ENCODE measurements at places on chromosomes 2 and 18.

- no peak for DNase-seq
- no peak overlapping the region for H3K27ac ChIP-seq
- H3K27me3 ChIP-seq: no peaks in the 10 kb centered on the region
- H3K36me3 ChIP-seq: no peaks in the 10 kb centered on the region
These were observed 167.8 kb downstream of the BCL11A start for GRCh38 chr2:60385648-60386047.

DNA sequence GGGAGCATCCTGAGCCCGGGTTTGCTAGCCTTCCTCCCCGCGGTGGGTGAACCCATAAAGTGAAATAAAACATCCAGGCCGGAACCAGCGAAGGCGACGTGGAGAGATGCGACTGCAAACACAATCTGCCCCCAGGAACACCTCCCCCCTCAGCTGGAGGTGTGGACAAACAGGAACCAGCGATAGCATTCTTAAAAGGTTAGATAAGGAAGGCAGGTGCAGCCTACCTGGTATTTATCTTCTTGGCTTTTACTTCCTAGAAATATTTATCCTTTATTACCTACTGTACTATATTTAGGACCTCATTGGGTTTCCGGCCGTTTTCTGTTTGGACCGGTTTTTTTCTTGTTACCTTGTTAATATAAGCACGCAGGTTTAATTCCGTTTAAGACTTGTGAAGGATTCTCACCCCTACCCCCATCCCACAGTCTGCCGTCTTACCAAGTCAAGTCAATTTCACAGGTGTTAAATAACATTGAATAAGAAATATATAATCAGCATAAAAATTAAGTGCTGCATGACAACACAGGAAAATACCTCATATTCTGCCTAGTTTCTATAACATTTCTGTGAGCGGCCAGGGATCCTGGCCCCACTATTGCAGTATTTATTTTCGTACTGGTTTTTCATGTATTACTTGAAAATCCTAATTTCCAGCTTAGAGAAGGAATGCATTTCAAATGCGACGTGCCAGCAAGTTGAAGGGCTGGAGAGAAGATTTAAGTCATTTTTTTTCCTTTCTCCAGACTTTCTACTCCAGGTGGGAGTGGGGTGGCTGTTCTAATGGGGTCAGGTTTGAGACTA is 224.0 kb upstream of the ID2 start:
- H3K27ac ChIP-seq: peak overlapping the region; percentile 71
- no peaks in the 10 kb centered on the region for H3K36me3 ChIP-seq
- no peak for DNase-seq
- peaks cover 29% of the 10 kb centered on the region for H3K4me1 ChIP-seq
- H3K27me3 ChIP-seq: no peaks in the 10 kb centered on the region

DNA sequence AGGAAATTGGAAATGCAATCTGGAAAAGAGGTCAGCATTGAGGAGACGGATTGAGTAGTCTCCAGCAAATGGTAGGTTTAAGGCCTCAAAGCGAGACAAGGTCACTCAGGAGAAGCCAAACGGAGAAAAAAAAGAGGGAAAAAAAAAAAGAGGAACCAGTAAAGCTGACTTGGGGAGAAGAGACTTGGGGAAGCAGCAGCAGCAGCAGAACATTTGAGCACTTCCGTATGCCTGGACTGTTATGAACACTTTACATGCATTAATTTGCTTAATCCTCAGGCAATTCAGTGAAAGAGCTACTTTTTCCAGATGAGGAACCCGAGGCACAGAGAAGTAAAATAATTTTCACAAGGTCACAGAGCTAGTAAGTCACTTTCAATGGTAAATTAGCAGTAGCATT is 81.3 kb downstream of the OSBPL6 start:
- no peaks in the 10 kb centered on the region for H3K36me3 ChIP-seq
- H3K27me3 ChIP-seq: peaks cover 6% of the 10 kb centered on the region
- no peak overlapping the region for H3K27ac ChIP-seq
- DNase-seq: no peak
- no peak overlapping the region for H3K4me3 ChIP-seq
- H3K4me1 ChIP-seq: no peaks in the 10 kb centered on the region

GRCh38 chr2:190723397-190724090 is 74.7 kb downstream of the NAB1 start:
- H3K4me3 ChIP-seq: peak overlapping the region; percentile 65
- H3K27ac ChIP-seq: no peak overlapping the region
- DNase-seq: no peak
- peaks cover 29% of the 10 kb centered on the region for H3K4me1 ChIP-seq
- no peaks in the 10 kb centered on the region for H3K36me3 ChIP-seq
- no peaks in the 10 kb centered on the region for H3K27me3 ChIP-seq

- H3K4me3 ChIP-seq: no peak overlapping the region
- no peaks in the 10 kb centered on the region for H3K4me1 ChIP-seq
- no peak overlapping the region for H3K27ac ChIP-seq
- no peaks in the 10 kb centered on the region for H3K36me3 ChIP-seq
These were observed 311.2 kb upstream of the HDAC4 start for GRCh38 chr2:239711911-239712570.

GRCh38 chr2:195411219-195411687 is 245.8 kb upstream of the SLC39A10 start:
- H3K27ac ChIP-seq: no peak overlapping the region
- no peak for DNase-seq
- H3K4me1 ChIP-seq: no peaks in the 10 kb centered on the region
- no peak overlapping the region for H3K4me3 ChIP-seq
- no peaks in the 10 kb centered on the region for H3K27me3 ChIP-seq
- no peaks in the 10 kb centered on the region for H3K36me3 ChIP-seq

- H3K27me3 ChIP-seq: no peaks in the 10 kb centered on the region
- peaks cover 6% of the 10 kb centered on the region for H3K36me3 ChIP-seq
- H3K4me1 ChIP-seq: peaks cover 3% of the 10 kb centered on the region
- H3K27ac ChIP-seq: no peak overlapping the region
- H3K4me3 ChIP-seq: no peak overlapping the region
These were observed 297.1 kb downstream of the ARHGAP15 start for GRCh38 chr2:143426296-143426695.

- H3K36me3 ChIP-seq: no peaks in the 10 kb centered on the region
- H3K27ac ChIP-seq: no peak overlapping the region
- no peaks in the 10 kb centered on the region for H3K27me3 ChIP-seq
- H3K4me1 ChIP-seq: peaks cover 5% of the 10 kb centered on the region
- no peak for DNase-seq
- no peak overlapping the region for H3K4me3 ChIP-seq
These were observed 187.7 kb upstream of the CXCR4 start for GRCh38 chr2:136305517-136306192.

DNA sequence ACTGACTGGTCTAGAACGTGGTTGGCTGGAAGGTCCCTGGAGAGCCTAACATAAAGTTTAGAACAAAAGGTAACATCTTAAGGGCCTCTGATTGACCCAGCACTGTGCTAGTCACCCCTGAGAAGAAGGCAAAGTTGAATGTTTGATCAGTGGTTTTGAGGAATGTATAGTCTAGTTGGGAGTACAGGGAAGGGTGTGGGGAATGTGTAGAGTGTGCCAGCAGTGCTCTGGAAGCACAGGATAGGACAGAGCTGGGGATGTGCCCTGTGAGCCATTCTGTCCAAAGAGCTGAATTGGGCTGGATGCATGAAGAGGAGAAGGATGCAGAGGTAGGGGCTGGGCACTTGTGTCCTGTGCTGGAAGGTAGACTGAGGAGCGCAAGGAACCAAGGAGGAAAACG is 41.0 kb upstream of the DOCK10 start:
- H3K27ac ChIP-seq: no peak overlapping the region
- H3K36me3 ChIP-seq: no peaks in the 10 kb centered on the region
- no peaks in the 10 kb centered on the region for H3K4me1 ChIP-seq
- peaks cover 2% of the 10 kb centered on the region for H3K27me3 ChIP-seq

DNA sequence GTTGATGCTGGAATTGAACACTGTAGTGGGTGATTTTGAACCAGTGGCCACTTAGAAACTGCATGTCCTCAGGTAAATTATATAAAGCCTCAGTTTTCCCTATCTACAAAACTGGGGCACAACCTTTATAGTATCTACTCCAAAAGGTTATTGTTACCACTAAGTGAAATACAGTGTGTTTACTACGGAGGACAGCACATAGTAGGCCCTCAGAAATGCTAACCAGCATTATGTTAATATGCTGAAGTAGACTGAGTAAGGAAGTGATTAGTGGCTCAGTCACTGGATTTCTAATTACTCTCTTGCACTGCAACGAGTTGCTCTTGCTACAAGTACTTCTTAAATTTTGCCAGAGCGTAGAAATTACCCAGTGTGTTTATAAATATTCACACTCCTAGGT is 139.5 kb downstream of the HAUS1 start:
- peaks cover 3% of the 10 kb centered on the region for H3K36me3 ChIP-seq
- no peak for DNase-seq
- no peak overlapping the region for H3K27ac ChIP-seq
- H3K4me3 ChIP-seq: no peak overlapping the region
- H3K27me3 ChIP-seq: no peaks in the 10 kb centered on the region

- no peaks in the 10 kb centered on the region for H3K36me3 ChIP-seq
- no peak overlapping the region for H3K27ac ChIP-seq
- H3K4me1 ChIP-seq: no peaks in the 10 kb centered on the region
These were observed 53.8 kb downstream of the CTAGE1 start for GRCh38 chr18:22363867-22364463.

- peaks cover 2% of the 10 kb centered on the region for H3K36me3 ChIP-seq
- H3K4me1 ChIP-seq: peaks cover 28% of the 10 kb centered on the region
- DNase-seq: no peak
- no peaks in the 10 kb centered on the region for H3K27me3 ChIP-seq
These were observed 178.0 kb downstream of the HDAC4 start for GRCh38 chr2:239222706-239223309.

GRCh38 chr2:751474-751873 is 74.3 kb upstream of the TMEM18 start:
- H3K4me1 ChIP-seq: no peaks in the 10 kb centered on the region
- H3K4me3 ChIP-seq: no peak overlapping the region
- no peak for DNase-seq
- H3K27ac ChIP-seq: no peak overlapping the region
- no peaks in the 10 kb centered on the region for H3K36me3 ChIP-seq

- DNase-seq: no peak
- no peak overlapping the region for H3K27ac ChIP-seq
- no peaks in the 10 kb centered on the region for H3K4me1 ChIP-seq
- no peaks in the 10 kb centered on the region for H3K27me3 ChIP-seq
- no peak overlapping the region for H3K4me3 ChIP-seq
These were observed 149.1 kb downstream of the FSHR start for GRCh38 chr2:49005261-49005660.

- H3K4me3 ChIP-seq: no peak overlapping the region
- H3K4me1 ChIP-seq: no peaks in the 10 kb centered on the region
- H3K27me3 ChIP-seq: peaks cover 6% of the 10 kb centered on the region
- no peaks in the 10 kb centered on the region for H3K36me3 ChIP-seq
These were observed 20.1 kb upstream of the SULT1C3 start for GRCh38 chr2:108219688-108220087.

DNA sequence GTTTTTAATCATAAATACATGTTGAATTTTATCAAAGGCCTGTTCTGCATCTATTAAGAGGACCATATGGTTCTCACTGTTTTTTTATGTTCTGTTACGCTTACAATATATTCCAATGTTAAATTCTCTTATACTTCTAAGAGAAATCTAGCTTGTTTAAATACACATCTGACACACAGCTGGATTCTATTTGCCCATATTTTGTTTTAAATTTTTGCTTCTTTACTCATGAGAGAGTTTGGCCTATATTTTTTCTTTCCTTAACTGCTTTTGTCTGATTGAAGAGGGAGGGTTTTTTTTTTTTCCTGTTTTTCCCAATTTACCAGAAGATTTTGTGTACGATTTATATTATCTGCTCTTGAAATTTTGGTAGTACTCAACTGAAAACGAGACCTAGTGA is 34.9 kb downstream of the RNF144A start:
- H3K36me3 ChIP-seq: no peaks in the 10 kb centered on the region
- DNase-seq: no peak
- H3K4me3 ChIP-seq: no peak overlapping the region
- no peak overlapping the region for H3K27ac ChIP-seq

DNA sequence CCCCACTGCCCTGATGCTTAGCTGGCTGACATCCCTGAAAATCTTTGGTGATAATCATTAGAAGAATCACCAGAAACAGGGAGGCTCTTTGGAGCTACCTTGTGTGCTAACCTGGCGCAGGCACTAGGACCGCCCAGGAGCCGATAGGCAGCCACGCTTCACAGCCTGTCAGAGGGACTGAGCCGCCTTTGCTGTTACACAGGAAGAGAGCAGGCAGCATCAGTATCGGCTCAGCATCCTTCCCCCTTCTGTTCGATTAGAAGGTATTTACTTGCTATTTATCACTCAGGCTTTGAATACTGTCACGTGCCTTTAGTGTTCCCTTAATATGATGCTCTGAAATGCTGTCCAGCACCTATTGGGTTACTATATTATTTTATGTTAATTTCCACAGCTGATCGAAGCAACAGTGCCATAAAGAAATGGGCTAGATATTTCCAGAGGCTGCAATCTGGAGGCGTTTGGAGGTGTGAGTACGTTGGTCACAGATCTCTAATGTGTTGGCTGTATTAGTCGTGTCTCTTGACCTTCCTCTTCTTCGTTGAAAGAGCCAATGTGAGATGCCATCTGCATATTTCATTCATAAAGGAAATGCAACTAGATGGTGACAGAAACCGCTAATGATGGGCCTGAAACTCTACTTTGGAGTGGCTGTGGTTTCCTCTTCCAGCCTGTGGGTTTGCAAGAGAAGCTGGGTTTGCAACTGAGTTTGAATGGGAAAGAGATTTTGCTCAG is 110.4 kb upstream of the RAB27B start:
- H3K27ac ChIP-seq: no peak overlapping the region
- H3K36me3 ChIP-seq: no peaks in the 10 kb centered on the region
- DNase-seq: peak; percentile 6
- peaks cover 13% of the 10 kb centered on the region for H3K4me1 ChIP-seq
- peak overlapping the region; percentile 28 for H3K4me3 ChIP-seq

DNA sequence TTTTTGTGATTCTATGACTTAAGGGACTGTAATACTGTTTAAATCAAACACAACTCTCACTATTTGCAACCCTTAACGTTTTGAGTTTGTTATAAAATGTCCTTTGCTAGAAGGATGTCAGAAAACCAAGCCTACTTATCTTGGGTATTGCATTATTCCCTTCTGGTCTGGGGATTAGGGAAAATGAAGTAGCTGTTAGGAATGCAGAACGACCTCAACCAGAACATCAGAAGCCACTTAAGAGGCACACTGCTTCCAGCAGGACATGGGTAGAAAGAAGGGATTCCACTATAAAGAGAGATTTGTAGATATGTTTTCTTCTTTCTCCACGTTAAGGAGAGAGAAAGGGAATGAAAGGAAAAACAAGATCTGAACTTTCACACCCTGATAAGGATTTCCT is 101.2 kb downstream of the SETBP1 start:
- no peaks in the 10 kb centered on the region for H3K27me3 ChIP-seq
- DNase-seq: no peak
- no peak overlapping the region for H3K4me3 ChIP-seq
- no peak overlapping the region for H3K27ac ChIP-seq
- H3K4me1 ChIP-seq: peaks cover 3% of the 10 kb centered on the region

GRCh38 chr2:139033300-139033699 is 253.1 kb upstream of the NXPH2 start:
- no peak overlapping the region for H3K4me3 ChIP-seq
- no peaks in the 10 kb centered on the region for H3K27me3 ChIP-seq
- DNase-seq: no peak
- no peaks in the 10 kb centered on the region for H3K36me3 ChIP-seq

GRCh38 chr2:105937498-105938097 is 192.9 kb downstream of the NCK2 start:
- no peak overlapping the region for H3K27ac ChIP-seq
- no peaks in the 10 kb centered on the region for H3K36me3 ChIP-seq
- H3K27me3 ChIP-seq: no peaks in the 10 kb centered on the region
- no peak for DNase-seq
- H3K4me1 ChIP-seq: peaks cover 25% of the 10 kb centered on the region

GRCh38 chr2:204437815-204438756 is 107.2 kb upstream of the PARD3B start:
- no peaks in the 10 kb centered on the region for H3K4me1 ChIP-seq
- H3K36me3 ChIP-seq: no peaks in the 10 kb centered on the region
- no peak overlapping the region for H3K27ac ChIP-seq
- H3K4me3 ChIP-seq: no peak overlapping the region
